Prostate gland (tissue), 2 donors: ENCODE measurements at places on chromosomes 4 and X. TPM values are rescaled to one million over a fixed set of nuclear protein-coding genes. Genes with fewer than 3 reads are reported as not detected.

DNA sequence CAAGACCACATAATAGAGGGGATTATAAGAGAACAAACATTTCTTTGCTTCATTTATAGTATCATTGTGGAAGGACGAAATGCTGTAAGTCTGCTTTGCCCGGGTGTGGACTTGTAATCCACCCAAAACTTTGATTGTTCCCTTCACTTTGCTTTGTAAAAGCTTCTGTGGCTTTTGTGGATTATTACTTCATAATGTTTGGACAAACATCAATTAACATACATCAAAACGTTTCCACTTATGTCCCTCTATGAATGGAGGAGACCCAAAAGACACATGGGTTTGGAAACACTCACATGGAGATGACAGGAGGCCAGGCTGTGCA lies 415.4 kb downstream of the SPRY1 start:
- DNase-seq, result no peak

DNA sequence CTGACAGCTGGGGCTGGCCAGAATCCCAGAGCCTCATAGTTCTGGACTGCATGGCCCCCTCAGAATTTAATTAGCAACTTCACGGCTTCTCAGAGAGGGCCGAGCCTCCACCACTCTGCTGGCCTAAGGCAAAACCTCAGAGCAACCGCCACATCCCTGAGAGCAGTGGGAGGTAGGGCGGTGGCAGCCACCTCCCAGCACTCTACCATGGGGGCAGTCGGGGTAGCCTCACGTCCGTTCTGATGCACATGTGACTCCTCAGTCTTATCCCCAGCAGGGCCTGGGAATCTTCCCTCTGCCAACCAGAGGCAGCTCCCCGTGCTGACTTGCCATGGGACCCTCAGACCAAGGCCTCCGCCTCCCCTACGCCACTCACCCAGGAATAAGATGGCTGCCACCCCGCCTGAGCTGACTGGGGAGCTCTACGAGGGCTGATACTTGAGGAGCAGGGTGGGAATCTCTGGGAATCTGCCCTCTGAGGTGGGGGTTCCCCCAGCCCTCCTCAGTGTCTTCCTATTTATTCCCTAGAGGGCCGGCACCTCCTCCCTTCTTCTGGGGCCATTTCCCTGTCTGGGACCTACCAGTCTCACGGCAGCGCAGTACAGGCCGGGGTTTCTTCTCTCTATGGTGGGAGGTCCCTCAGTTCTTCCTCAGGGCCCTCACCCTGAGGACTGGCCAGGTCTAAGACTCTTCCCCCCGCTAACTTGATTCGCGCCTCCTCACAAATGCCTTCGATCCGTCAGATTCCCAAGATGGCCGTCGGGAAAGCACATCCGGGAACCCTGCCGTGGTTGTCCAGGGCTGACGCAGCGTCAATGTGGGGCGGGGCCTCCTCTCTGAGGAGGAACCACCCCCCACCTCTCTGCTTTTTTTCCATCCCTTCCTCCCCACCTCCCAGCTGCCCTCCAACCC lies at the start of gene MAGEC2:
TSS of gene MAGEC2 (minus strand) at position 769 of the 912 bp plus-strand sequence. CDS start 1,303 bp downstream, outside the sequence.
- no peak for DNase-seq

DNA sequence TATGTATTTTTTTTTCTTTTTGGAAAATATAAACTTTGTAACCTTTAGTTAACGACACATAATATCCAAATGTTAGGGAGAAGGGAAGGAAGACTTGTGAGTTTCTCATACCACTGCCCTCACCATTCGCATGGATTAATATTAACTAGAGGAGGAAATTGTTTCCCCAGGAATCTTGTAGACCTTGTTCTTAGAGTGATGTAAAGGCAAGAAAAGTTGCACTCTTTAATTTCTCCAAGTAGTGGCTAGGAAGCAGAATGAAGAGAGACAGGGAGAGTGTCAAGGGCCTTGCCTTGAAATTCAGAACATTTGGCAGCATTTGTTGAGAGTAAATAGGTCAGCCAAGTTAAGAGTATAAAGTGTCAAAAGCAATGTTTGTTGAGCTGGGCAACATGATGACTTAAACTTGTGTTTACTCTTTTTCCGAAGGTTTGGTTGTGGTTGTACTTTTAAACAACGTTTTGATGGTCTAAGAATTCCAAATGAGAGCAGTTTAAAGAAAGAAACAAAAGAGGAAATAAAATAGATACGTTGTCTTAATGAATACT lies 105.7 kb downstream of the TENM3 start:
- no peak for DNase-seq

CHIC2 gene
- 38.7 TPM for total RNA-seq
